ENCODE measurements at places on chromosomes 1 and 21. TPM values are rescaled to one million over a fixed set of nuclear protein-coding genes. Genes with fewer than 3 reads are reported as not detected.

The MTMR11 gene
- 31.9 TPM for polyA plus RNA-seq

The RBM11 gene
- 4.4 TPM for polyA plus RNA-seq

DNA sequence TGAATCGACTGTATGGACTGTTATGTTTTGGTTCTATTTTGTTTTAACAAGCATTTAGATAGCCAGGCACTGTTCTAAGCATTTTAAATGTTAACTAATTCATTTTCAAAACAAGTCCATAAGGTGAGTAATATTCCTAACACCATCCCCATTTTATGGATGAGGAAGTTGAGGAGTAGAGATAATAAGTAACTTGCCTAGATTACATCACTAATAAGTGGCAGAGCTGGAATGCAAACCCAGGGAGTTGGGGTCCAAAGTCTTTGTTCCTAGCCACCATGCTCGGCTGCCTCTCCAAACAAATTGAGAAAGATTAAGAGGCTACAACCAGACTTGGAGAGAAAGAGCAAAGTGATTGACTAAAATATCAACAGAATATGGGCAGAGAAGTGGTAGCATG lies 12.6 kb upstream of the LEPR start:
- DNase-seq, result no peak

- no peak for DNase-seq
Measured at GRCh38 chr1:227996187-227996950, 10.4 kb upstream of the WNT3A start.

- DNase-seq, result no peak
Measured at GRCh38 chr1:78408810-78409209, 82.0 kb upstream of the PTGFR start.

GRCh38 chr1:60185684-60186083 lies 112.1 kb upstream of the C1orf87 start:
- DNase-seq, result no peak

GRCh38 chr1:231626535-231626950 lies at the start of gene DISC1:
DISC1 (plus strand) TSS chr1:231626790; CDS start chr1:231626868, 78 bp downstream.
- peak; percentile 80 for DNase-seq

- no peak for DNase-seq
Measured at GRCh38 chr1:7224644-7225043, 439.4 kb downstream of the CAMTA1 start.

All from right renal pelvis (tissue), 4 donors.